Hippocampal formation (tissue), 2 donors: ENCODE measurements at places on chromosomes 5 and 9.

- DNase-seq = no peak
Measured at GRCh38 chr5:118006219-118006618, 982.1 kb downstream of the DTWD2 start.

DNA sequence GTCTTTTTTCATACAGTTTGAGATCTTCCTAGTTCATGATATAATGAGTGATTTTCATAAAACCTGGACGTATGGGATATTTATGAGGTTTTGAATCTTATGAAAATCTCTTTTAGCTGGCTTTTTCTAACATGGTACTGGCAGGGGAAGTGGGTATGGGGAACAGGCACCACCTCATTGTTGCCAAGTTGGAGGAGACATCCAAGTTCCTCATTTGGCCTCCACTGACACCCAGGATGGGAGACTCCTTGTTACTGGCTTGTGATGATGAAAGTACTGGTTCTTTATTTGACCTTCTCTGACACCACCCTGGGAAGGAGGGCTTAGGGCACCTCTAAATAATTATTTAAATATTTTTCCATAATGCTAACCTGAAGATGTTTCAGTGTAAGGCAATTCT is 4.0 kb upstream of the TNPO1 start:
- no peak for DNase-seq

DNA sequence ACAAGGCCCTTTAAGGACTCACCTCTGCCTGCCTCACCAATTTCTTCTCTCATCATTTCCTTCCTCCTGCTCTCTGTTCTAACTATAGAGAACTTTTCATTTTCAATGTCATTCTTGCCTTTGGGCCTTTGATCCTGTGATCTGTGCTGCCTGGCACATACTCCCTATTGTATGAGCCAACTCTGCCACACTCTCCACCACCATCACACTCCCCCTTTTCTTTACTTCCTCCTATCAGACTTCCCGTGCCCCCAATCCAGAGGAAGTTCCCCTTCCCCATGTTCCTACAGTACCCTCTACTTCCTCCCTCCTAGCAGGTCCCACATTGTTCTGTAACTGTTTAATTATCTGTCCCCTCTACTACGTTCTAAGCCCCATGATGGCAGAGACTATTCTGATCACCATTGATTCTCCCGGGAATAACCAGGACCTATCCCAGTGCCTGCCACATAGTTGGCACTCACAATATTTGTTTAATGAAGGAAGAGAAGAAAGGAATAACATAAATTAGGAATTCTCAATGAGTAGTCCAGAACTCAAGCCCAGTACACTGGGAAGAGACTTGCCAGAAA is 27.5 kb downstream of the ADAM19 start:
- no peak for DNase-seq

GRCh38 chr5:154850255-154851062 is at the start of gene FAXDC2:
TSS of gene FAXDC2 (minus strand) at chr5:154850603. CDS start at chr5:154838178, 12,425 bp downstream.
- DNase-seq = peak; percentile 84

GRCh38 chr9:116320290-116320689 is 166.7 kb downstream of the PAPPA start:
- DNase-seq = no peak

DNA sequence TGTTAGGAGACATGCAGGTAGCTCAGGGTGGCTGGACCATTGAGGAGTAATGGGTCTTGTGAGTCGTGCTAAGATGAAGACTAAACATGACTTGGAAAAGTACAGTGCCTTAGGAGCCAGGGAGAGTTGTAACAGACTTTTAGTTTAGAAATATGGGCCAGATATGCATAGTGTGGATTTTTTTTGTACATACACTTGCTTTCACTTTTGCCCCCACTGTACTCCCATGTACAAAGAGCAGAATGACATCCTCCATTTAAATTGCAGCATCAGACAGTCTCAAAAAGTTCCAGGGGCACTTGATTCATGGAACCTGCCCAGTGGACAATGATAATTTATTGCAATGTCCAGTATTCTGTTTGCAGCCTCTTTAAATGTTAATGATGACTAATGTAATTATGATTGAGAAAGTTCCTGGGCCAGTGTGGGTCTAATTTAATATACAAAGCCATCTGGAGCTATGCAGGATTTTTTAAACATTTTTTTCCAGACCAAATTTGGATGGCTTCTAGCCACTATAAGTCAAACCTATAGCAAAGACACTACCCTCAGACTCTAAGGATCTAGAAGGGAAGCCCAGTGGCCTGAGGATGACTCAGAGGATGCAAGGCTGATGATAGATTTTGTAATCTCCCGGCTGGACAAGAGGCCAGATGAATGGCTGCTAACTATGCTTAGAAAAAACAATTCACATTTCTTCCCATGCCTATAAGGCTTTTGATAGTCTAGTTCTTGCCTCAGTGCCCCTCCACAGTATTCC is 80.1 kb downstream of the TRPC7 start:
- DNase-seq = no peak

DNA sequence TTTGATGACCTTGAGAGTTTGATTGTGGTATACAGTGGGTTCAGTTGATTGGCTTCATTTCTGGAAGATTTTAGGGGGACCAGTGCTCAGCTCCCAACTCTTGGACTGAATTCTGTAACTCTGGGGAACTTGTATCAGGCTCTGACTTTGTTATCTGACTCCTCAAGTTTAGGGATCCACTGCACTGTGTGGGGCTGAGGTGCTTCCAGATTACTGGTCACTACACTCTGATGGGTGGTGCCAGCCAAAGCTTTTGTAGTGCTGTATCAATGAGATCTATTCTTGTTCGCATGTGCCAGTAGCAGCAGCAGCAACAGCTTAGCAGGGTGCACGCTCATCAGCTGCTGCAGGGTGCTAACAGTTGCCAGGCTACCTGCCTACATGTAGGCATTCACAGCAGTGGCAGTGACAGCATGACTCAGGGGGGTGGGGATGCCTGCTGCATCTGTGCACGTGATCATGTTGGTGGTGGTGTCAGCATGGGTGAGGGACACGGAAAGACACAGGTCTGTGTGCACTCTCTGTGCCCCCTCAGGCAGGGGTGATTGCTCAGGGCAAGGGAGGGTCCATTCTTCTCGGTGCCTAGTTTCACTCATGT is 438.8 kb upstream of the SEMA6A start:
- DNase-seq = no peak

GRCh38 chr5:138159666-138160065 is 18.8 kb downstream of the BRD8 start:
- DNase-seq = no peak
